ENCODE measurements at places on chromosomes 5 and 9. TPM values are rescaled to one million over a fixed set of nuclear protein-coding genes. Genes with fewer than 3 reads are reported as not detected.

ATP10B gene
- total RNA-seq: not detected

GMCL2 gene
- not detected for total RNA-seq

ECSCR gene
- 0.83 TPM for total RNA-seq

MTMR12 gene
- total RNA-seq: 25.4 TPM

ATP6V1G1 gene
- 48.2 TPM for total RNA-seq

NDST1 gene
- total RNA-seq: 2.8 TPM

HMGCR gene
- total RNA-seq: 45.9 TPM

Measured in CD8-positive, alpha-beta memory T cell (primary cell).